ENCODE measurements at places on chromosomes 3 and 15. TPM values are rescaled to one million over a fixed set of nuclear protein-coding genes. Genes with fewer than 3 reads are reported as not detected.

GRCh38 chr15:42919799-42920518 lies 619 bp downstream of the TTBK2 start:
- peak overlapping the region; percentile 95 for H3K4me3 ChIP-seq
- H3K27me3 ChIP-seq: no peaks in the 10 kb centered on the region
- peak overlapping the region; percentile 83 for H3K27ac ChIP-seq
- no peaks in the 10 kb centered on the region for H3K36me3 ChIP-seq
- DNase-seq: peak; percentile 43

GRCh38 chr3:11247362-11247761 lies 24.8 kb upstream of the ATG7 start:
- no peaks in the 10 kb centered on the region for H3K27me3 ChIP-seq
- no peaks in the 10 kb centered on the region for H3K36me3 ChIP-seq
- H3K4me3 ChIP-seq: no peak overlapping the region
- no peak for DNase-seq

DNA sequence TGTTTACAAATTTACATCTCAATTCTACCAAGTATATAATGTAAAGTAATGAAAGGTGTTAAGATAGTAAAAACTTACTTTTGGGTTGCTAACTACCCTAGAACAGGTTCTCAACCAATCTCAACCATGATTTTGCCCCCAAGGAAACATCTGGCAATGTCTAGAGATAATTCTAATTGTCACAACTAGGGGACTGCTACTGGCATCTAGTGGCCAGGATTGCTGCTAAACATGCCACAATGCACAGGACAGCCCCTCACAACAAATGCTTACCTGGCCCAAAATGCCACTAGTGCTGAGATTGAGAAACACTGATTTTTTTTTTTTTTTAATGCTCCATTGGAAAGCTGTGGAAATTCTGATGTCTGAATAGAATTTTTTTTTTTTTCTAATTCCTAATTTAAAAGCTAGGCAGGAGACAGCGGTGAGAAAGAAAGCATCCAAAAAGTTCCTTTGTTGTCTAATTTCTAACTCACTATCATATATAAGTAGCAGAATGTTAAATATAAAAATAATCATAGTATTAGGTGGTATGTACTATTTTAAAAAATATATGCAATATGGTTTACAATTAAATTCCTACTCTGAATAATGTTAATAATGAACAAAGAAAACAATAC lies 81.5 kb downstream of the TJP1 start:
- no peaks in the 10 kb centered on the region for H3K36me3 ChIP-seq
- no peaks in the 10 kb centered on the region for H3K27me3 ChIP-seq
- no peaks in the 10 kb centered on the region for H3K4me1 ChIP-seq
- no peak overlapping the region for H3K4me3 ChIP-seq

DNA sequence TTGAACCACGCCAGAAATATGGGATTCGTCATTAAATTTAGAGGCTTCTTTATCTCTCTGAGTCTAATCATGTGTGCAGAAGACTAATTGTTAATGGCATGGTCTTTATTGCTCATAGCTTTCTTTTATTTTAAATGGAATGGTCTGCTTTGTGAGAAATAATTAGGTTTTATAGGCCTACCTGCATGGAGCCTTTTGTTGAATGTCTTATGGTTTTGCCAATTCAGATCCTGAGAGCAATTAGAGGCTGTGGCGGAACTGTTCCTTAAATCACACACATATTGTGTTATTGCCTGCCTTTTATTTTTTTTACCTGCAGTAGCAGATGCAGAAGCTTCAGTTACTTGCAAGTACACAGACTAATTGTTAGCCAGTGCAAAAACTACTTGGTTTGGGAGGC lies 306.2 kb downstream of the NLGN1 start:
- no peak overlapping the region for H3K27ac ChIP-seq
- H3K4me1 ChIP-seq: no peaks in the 10 kb centered on the region
- no peak for DNase-seq
- no peaks in the 10 kb centered on the region for H3K27me3 ChIP-seq

GRCh38 chr3:38493031-38493430 lies 3.1 kb upstream of the EXOG start:
- H3K4me1 ChIP-seq: no peaks in the 10 kb centered on the region
- no peaks in the 10 kb centered on the region for H3K36me3 ChIP-seq
- DNase-seq: no peak

- H3K4me3 ChIP-seq: no peak overlapping the region
- H3K4me1 ChIP-seq: peaks cover 3% of the 10 kb centered on the region
- no peak overlapping the region for H3K27ac ChIP-seq
- no peaks in the 10 kb centered on the region for H3K27me3 ChIP-seq
- H3K36me3 ChIP-seq: no peaks in the 10 kb centered on the region
Measured at GRCh38 chr3:54877730-54878129, 50.1 kb downstream of the LRTM1 start.

GRCh38 chr3:14170531-14171159 lies 7.8 kb downstream of the XPC start:
- H3K36me3 ChIP-seq: no peaks in the 10 kb centered on the region
- DNase-seq: no peak
- H3K27ac ChIP-seq: no peak overlapping the region
- peaks cover under 1% of the 10 kb centered on the region for H3K4me1 ChIP-seq
- no peaks in the 10 kb centered on the region for H3K27me3 ChIP-seq

The CPN2 gene
- not detected for total RNA-seq

The KPNA1 gene
- total RNA-seq: 17.3 TPM
